ENCODE measurements at places on chromosomes 4 and X. TPM values are rescaled to one million over a fixed set of nuclear protein-coding genes. Genes with fewer than 3 reads are reported as not detected.

SYN1 gene
- total RNA-seq = 0.32 TPM

HEPH gene
- total RNA-seq = 1.3 TPM

NUDT6 gene
- total RNA-seq = 6.8 TPM

IRS4 gene
- total RNA-seq = not detected

DNA sequence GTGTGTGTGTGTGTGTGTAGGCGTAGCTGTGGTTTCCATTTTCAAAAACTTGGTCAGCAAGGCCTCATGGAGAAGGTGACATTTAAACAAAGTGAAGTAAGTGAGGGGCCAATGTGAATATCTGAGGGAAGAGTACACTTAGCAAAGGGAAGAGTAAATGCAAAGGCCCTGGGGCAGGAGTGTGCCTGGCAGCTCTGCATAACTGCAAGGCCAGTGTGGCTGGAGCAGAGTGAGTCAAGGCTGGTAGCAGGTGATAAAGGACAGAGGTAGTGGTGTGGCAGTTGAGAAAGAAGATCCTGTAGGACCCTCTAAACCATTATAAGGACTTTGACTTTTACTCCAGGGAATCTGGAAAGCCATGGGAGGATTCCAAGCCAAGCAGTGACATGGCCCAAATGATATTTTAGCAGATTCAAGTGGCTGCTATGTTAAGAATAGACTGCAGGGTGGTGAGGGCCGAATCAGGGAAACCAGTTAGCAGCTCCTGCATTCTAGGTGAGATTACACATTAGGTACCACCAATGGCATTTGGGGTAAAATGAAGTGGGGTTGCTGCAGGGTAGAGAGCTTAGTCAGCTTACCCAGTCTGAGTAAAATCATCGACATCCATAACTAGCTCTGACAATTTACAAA, 5.9 kb upstream of the TBC1D1 start:
- no peak for DNase-seq

- peak; percentile 96 for DNase-seq
These were observed 186.5 kb downstream of the BANK1 start for GRCh38 chr4:101977076-101977475.

DNA sequence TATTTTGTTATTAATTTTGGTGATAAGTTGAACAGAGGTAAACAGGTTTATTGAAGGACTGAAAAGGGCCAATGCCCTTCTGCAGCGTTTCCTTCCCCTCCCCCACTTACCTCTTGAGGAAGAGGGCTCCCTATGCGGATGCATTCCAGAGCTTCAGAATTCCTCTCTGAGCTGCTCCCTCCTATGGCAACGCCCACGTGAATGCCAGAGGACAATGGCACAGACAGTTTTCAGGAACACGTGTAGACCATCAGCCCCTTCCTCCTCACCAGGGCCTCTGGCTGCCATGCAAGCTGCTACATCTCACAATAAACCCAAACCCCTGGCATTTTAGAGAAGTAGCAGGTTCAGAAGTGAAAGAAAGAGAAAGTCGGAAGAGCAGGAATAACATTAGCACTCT, 127.9 kb downstream of the CHRDL1 start:
- no peak for DNase-seq

Measured in fibroblast of villous mesenchyme (primary cell).